Bronchus fibroblast of lung (primary cell): ENCODE measurements at places on chromosomes 4 and X. TPM values are rescaled to one million over a fixed set of nuclear protein-coding genes. Genes with fewer than 3 reads are reported as not detected.

The SLC9B1 gene
- total RNA-seq, result 0.30 TPM in 1 of 2 replicates, not detected in the other

The RAB40A gene
- total RNA-seq, result under 0.01 TPM in 1 of 2 replicates, not detected in the other

The UGT2B10 gene
- not detected in 2 replicates for total RNA-seq

The RPS3A gene
- 2,166 and 2,956 TPM in 2 replicates for total RNA-seq

The NHSL2 gene
- 0.59 and 0.84 TPM in 2 replicates for total RNA-seq

The DCAF12L2 gene
- total RNA-seq, result not detected in 2 replicates

The GAGE1 gene
- not detected in 2 replicates for total RNA-seq
